ENCODE measurements at places on chromosomes 13 and 19.
A peak's percentile ranks its signal among the peaks of the same experiment; 100 is the strongest.

GRCh38 chr19:31906111-31906871 lies 439.1 kb upstream of the ZNF507 start:
- DNase-seq, result peak; percentile 21

DNA sequence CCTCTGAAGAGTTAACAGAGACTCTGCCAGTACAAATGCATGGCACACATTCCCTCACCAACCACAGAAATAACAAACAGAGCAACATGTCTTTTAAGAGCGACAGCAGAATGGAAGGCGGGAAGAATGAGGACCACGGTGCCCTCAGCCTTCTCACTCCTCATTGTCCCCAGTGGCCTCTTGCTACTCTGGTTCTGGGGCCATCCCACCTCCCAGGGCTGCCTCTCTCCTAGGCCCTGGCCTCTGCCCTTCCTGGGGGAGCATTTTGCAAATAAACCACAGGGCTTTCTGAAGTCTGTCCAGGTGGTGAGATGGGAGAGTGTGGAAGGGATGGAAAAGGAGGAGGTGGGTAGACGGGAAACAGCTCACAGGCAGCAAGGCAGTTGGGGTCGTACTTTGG lies 28.3 kb downstream of the CYP2B6 start:
- DNase-seq, result no peak

DNA sequence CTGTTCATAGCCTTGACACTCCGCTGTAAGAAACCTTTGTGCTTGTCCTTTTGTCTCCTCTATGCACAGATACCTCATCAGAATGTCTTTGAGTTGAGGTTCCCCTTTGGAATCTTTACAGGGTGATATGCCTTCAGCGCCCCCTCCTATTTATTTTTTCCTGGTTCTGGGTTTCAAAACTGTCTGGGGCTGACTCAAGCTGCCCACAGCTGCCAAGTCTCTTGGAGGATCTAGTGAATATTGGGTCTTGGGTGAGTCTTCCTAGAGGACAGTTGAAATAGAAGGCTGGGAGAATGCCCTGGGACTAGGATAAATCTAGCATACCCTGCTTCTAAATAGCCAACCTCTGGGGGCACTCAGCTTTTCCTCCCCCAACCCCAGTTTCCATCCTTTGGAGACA lies 930 bp downstream of the ZNF136 start:
- peak; percentile 40 for DNase-seq

DNA sequence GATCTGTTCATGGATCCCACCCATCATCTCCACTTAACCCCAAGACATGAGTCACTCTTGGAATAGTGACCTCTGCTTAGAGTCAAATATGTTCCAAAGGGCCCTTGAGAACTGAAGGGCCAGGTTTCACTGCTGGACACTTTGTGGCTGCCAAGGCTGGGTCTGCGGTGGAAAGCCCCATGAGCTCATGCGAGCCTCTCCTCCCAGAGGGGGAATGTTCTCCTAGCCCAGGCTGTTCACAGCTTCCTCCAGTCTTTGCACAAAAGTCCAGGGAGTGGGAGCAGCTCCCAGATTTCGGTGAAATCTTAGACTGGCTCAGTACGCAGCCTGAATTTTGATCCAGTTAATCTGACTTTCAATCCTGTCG lies 732 bp upstream of the DCLK1 start:
- DNase-seq, result peak; percentile 2

DNA sequence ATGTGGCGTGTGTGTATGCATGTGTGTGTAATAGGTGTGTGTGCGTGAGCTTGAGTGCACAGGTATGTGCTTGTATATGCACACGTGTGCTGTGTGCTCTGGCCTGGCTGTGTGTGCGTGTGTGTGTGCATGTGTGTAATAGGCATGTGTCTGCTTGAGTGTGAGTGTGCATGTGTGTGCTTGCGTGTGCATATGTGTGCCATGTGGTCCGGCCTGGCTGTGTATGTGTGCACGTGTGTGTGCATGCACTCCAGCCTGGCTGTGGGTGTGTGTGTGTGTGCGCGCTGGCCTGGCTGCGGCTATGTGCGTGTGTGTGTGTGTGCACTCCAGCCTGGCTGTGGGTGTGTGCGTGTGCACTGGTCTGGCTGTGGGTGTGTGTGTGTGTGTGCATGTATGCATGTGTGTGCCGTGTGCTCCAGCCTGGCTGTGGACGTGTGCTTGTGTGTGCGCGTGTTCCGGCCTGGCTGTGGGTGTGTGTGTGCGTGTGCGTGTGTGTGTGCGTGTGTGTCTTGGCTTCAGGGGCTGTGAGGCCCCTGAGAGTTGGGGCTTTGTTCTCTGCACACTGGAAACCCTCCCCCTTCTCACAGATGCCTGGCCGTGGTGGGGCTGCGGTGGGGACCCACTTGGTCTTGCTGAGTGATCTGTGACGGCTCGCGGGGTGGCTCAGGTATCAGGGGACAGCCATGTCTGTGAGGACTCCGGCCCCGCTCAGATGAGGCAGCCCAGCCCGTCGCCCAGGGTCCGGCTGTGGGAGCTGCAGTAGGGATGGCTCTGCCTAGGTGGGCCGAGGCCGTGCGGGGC lies 8.2 kb downstream of the SPPL2B start:
- no peak for DNase-seq

- DNase-seq, result no peak
These were observed 259.4 kb upstream of the DACH1 start for GRCh38 chr13:72126424-72126823.

GRCh38 chr13:45368005-45368404 lies 27.0 kb upstream of the TPT1 start:
- no peak for DNase-seq

- DNase-seq, result no peak
These were observed 9.4 kb upstream of the CACNG6 start for GRCh38 chr19:53982001-53982451.

DNA sequence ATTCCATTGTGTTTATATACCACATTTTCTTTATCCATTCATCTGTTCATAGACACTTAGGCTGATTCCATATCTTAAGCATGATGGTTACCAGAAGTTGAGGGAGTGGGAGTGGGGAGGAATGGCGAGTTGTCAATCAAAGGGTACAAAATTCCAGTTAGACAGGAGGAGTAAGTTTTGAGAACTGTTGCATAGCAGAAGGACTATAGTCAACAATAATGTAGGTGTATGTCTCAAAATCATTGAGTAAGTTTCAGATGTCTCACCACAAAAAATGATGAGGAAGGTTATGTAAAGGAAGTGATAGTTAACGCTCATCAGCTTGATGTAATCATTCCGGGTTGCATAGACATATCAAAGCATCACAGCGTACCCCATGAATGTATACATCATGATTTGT lies 4.6 kb upstream of the UBL3 start:
- DNase-seq, result no peak

- no peak for DNase-seq
These were observed 110.8 kb downstream of the TBC1D4 start for GRCh38 chr13:75371203-75371602.

GRCh38 chr19:33459222-33460090 lies 62.1 kb downstream of the PEPD start:
- no peak for DNase-seq

DNA sequence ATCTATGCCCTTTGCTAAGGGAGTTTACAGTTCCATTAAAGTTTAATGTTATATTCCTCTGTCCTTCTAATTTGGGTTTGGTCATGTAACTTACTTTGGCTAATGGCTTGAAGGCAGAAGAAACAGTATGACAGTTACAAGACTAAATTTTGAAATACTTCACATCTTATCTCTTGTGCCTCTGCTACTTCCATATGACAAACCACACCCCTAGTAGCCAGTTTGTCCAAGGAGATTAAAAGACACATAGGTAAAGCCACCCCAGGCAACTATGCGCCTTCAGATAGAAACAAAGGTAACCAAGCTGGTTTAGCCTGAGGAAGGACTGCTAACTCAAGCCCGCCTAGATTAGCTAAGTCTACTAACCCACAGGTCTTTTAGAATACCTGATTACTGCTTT lies 273.4 kb upstream of the MIR17HG start:
- DNase-seq, result no peak

GRCh38 chr19:42253245-42254088 lies 1.5 kb downstream of the ERF start:
- DNase-seq, result peak; percentile 24

- DNase-seq, result no peak
These were observed 45.7 kb upstream of the N4BP2L1 start for GRCh38 chr13:32473650-32474049.
